ENCODE measurements at places on chromosomes 3 and 15.

GRCh38 chr3:134606033-134607025, 44.5 kb downstream of the KY start:
- DNase-seq, result no peak

- no peak for DNase-seq
These were observed 20.6 kb upstream of the HHATL start for GRCh38 chr3:42723219-42723618.

- peak; percentile 27 for DNase-seq
These were observed 227.8 kb upstream of the CTNNB1 start for GRCh38 chr3:40971191-40972168.

GRCh38 chr3:186670155-186670554, 4.3 kb downstream of the HRG start:
- DNase-seq, result no peak

DNA sequence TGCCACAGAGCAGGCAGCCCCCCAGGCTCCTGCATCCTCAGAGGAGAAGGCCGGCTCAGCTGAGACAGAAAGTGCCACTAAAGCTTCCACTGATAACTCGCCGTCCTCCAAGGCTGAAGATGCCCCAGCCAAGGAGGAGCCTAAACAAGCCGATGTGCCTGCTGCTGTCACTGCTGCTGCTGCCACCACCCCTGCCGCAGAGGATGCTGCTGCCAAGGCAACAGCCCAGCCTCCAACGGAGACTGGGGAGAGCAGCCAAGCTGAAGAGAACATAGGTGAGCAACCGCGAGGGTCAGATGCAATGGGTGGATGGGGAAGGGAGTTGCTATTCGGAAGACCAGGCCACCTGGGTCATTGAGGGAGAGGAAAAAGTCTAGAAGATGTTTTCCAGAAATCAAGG, 53.0 kb downstream of the GAP43 start:
- no peak for DNase-seq

- no peak for DNase-seq
These were observed 49.5 kb downstream of the SMAD6 start for GRCh38 chr15:66751579-66751978.

DNA sequence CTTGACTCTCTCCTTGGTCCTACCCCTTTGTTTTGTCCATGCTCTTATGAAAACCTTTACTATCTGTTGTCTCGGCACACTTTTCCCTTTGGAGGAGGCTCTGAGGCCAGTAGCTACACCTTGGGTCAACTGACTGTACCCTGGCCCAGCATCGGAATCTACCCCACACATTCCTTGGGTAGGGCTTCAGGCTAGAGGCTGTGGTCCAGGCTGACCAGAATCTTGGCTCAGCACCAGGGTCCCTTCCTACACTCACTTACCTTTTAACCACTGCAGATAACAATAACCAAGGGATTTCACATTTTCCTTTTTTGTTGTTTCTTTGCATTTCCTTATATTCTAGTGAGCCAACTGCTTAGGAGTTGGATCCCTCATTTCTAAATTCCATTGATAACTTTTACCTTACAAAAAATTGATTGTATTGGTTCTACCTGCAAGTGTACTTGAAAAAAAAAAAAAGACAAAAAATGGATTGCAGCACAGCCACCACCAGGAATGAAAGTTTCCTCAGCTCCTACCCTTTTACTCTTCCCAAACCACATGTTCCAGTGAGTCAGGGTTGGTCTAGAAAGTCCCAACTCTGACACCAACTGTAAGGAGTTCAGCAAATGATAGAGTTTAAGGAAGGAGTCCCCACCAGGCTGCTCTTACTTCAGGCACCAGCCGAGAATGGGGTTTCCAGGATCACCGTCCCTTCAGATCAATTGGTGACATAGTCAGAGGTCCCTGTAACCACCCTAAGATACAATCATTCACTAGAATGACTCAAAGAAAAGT, 95.6 kb downstream of the FBLN2 start:
- no peak for DNase-seq

DNA sequence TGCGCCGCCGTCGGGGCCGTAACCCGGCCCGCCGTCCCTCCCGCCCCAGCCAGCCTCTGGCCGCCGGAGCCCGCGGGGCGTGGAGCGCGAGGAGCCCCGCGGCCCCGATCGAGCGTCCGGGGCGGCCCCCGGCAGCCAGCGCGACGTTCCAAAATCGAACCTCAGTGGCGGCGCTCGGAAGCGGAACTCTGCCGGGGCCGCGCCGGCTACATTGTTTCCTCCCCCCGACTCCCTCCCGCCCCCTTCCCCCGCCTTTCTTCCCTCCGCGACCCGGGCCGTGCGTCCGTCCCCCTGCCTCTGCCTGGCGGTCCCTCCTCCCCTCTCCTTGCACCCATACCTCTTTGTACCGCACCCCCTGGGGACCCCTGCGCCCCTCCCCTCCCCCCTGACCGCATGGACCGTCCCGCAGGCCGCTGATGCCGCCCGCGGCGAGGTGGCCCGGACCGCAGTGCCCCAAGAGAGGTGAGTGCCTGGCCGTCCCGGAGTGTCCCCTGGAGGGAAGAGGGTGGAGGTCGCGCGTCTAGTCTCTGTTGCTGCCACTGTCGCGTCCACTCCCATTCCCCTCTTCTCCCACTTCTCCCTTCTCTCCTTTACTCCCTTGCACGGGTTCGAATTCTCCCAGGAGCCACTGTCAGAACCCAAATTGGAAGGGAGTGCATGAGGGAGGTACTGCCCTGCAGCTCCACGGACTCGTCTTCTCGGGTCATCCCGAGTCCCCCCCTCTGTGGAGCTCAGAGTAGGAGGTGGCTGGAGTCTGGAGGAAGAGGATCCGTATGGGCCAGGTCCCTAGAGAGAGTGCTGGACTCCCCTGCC, 585 bp downstream of the CSK start:
- DNase-seq, result no peak

DNA sequence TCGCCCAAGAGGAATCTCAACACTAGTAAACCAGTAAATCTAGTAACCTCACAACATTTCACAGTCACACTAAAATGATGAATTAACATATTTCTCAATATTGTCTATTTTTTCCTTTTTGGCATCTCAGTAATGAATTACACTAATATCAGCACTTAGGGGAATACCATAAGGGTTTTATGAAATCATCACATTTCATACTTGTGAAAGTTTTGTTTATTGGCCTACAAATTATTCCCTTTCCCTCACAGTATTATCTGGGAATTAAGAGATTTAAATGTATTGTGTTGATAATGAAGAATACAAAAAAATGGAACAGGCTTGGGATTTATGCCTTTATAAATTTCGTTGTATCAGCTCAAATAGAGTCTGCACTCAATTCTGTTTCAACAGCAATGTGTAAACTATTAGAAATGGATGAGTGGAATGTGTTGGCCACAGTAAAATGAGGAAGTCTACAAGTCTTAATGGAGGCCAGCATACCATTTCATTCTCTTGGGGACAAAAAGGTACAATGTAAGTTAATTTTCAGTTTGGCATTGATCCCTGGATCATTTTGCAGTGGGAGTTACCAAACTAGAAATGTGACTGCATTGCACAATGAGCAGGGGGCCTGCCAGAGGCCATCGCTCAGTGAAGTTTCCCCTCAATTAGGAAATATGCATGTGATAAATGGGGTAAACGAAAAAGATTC, 195.4 kb downstream of the FMN1 start:
- no peak for DNase-seq

- no peak for DNase-seq
These were observed 380.9 kb downstream of the EDEM1 start for GRCh38 chr3:5568451-5568850.

GRCh38 chr15:101120987-101121386, 130.9 kb downstream of the CHSY1 start:
- DNase-seq, result no peak

- DNase-seq, result no peak
These were observed 444 bp upstream of the ABHD14A start for GRCh38 chr3:51974277-51974962.

- DNase-seq, result no peak
These were observed 467.9 kb upstream of the ATP11B start for GRCh38 chr3:182325213-182325950.

GRCh38 chr3:16427103-16427965, 86.2 kb downstream of the RFTN1 start:
- DNase-seq, result no peak

- DNase-seq, result no peak
These were observed 19.0 kb upstream of the GHSR start for GRCh38 chr3:172467170-172467824.

DNA sequence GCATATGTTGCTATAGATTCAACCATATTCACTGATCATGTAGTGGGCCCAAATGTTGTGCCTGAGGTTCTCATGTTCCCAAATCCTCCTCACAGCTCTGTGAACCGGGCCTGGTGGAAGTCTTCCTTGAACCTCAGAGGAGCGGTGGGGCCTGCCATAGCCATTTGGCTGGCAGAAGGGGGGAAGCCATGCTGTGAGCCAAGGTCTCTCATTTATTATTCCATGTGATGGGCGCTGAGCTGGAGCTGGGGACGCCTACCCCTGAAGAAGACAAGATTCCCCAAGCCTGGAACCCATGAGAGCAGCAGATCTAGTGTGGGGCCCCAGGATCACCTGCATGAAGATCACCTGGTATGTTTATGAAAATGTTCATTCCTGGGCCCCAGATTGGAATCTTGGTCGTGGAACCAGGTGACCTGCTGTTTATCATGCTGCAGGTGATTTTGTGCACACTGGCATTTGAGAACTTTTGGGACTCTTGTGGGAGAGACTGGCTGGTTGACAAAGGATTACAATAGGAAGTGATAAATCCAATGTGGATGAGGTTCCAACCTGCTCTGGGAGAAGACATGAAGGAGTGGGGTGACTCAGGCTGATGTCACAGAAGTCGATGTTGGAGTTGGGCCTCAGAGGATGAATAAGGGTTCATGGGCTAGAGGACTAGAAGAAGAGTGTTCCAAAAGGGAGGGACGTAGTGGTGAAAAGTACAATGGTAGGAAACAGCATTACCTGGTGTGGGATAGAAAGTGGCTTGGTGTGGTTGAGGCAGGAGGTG, 102.1 kb downstream of the ASB7 start:
- no peak for DNase-seq

GRCh38 chr15:80559320-80559693, 135.8 kb upstream of the ABHD17C start:
- DNase-seq, result no peak

GRCh38 chr3:118629821-118630220, 404.8 kb downstream of the IGSF11 start:
- DNase-seq, result no peak

DNA sequence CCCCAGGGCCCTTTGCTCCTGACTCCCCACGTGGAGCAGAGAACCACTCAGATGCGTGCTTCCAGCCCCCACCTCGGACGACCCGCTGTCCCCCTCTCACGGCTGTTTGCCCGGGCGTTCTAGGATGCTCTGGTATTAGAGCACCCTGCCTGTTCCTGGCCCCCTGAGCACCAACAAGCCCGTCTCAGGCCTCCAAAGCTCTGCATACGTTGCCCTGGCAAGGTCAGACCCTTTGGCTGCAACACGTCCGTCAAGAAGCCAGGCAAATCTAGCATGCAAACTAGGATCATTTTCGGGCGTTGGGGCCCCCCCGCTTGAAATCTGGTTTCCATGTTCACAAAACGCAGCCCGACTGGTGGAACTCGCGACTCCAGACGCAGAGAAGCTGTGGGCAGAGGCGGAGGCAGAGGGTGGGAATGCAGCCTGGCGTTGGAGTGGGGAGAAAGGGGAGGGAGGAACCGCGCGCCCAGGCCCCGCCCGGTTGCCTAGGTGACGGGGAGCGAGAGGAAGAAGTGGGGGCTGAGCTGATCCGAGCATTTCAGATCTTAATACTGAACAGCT, 86.2 kb upstream of the PIAS1 start:
- DNase-seq, result no peak

DNA sequence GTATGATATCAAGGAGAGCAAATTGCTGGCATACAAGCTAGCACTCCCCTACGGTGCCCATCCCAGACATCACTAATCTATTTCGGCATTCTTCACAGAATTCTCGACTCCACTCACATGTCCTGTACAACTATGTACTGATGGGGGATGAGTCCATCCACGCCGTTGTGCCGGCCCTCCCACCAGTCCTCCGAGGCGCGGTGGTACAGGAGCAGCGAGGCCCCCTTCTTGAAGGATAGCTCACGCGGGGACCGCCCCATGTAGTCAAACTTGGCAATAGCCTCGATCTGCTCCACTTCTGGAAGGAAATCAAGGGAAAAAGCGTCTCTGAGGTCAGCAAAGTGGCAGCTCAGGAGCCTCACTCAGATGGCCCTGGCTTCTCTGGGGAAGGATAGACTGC, 31.0 kb upstream of the RAD18 start:
- DNase-seq, result no peak

DNA sequence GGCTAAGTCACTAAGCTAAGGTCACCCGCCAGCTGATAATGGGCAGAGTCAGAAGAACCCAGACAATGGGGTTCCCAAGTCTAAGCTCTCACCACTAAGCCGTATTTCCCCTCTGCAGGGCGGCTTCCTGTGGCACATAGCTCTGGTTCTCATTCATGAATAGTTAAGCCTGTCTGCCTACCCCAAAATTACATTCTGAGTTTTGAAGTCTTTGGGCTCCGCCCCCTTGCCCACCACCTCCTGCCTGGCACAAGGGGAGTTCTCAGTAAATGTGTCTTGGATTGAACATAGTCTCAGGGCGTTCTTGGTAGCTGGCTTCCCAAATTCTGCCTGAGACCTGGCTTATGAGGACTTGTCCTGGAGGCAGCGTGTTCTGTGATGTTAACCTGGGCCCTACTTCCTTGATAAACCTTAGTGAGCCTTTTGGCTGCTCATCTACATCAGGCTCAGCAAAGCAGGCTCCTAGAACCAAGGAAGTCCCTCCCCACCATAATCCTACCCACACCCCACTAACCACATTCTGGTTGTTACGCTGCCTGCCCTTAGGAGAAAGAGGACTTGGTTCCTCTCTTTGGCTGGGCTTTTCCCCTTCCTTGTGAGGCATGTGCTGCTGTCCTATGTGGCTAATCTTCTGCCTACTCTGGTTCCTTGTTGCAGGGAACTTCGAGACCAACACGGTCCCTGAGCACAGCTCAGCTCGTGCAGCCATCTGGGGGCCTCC, 54.9 kb downstream of the STARD5 start:
- no peak for DNase-seq

DNA sequence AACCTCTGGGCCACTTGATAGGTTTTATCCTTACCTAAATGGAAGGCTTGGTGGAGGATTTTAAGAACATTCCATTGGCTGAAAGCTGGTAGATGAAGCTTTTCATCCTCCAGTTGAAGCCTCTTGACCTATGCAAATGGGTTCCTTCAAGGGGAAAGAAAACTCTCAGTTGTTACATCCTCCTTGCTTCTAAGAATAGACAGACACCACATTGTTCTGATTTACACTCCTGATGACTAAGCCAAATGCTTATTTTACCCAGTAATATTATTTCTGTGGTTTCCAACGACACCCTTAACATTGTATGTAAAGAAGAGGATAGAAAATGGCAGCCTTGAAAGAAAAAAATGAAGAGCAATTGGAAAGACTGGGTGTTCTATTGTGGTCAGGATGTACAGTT, 480.5 kb downstream of the OTOL1 start:
- DNase-seq, result no peak

- no peak for DNase-seq
These were observed 22.2 kb upstream of the FGD5 start for GRCh38 chr3:14796403-14797077.

GRCh38 chr3:135348690-135349089, 553.6 kb downstream of the EPHB1 start:
- DNase-seq, result no peak

- no peak for DNase-seq
These were observed 74.6 kb upstream of the BNC1 start for GRCh38 chr15:83358972-83359564.

- no peak for DNase-seq
These were observed 354.2 kb upstream of the IL12A start for GRCh38 chr3:159634483-159634882.

GRCh38 chr3:176976586-176976985, 220.7 kb downstream of the TBL1XR1 start:
- no peak for DNase-seq
